ENCODE measurements at places on chromosomes 2 and 18.

DNA sequence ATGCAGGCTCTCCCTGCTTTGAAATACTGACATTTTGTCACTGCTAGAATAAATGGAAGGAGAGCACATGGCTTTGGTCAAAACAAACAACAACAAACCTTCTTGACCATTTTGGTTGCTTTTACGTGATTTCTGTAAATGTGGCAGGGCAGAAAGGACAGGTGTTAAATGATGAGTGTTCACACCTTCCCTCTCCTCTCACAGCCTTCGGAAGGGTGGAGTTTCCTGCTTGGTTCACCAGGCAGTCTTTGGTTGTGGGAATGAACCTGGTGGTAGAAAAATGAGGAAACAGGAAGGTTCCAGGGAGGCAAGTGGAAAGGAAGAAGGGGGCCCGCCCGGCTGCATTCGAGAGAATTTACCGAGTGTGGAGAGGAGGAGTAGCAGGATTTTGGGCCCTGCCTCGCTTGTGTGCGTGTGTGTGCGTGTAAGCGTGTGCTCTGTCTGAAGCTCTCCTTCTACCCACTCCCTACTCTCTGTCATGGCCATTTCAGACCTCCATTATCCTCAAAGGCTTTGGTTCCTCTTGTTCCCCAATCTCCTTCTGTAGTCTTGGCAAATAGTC lies 23.7 kb upstream of the SPP2 start:
- no peak for DNase-seq

- no peak for DNase-seq
Measured at GRCh38 chr2:149686136-149687051, 98.8 kb upstream of the MMADHC start.

DNA sequence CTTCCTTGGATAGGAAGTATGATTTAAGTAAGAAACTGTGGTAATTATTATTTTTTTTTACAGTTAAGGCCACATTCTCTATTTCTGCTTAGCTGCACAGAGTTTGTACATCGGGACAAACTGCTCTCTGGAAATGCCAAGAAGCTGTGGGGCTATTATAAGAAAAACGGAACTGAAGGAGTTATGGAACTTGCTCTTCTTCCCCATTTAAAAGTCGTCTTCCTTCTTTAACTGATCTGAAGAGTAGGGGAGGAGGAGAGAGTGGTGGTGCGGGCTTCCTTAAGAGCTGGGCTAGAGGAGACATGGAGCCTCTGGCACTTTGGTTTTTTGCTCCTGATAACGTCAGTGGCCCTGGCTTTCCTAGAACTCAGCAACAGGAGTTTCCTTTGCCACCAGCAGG lies 54.4 kb downstream of the RAB31 start:
- DNase-seq, result no peak

- DNase-seq, result no peak
Measured at GRCh38 chr2:75166491-75166890, 32.8 kb downstream of the TACR1 start.

GRCh38 chr2:31318361-31319336 lies 84.7 kb downstream of the EHD3 start:
- peak; percentile 25 for DNase-seq
